ENCODE measurements at places on chromosomes 11 and 22.
A peak's percentile ranks its signal among the peaks of the same experiment; 100 is the strongest.

- no peak for DNase-seq
Observed at GRCh38 chr22:41540006-41540315, 4.3 kb downstream of the POLR3H start.

DNA sequence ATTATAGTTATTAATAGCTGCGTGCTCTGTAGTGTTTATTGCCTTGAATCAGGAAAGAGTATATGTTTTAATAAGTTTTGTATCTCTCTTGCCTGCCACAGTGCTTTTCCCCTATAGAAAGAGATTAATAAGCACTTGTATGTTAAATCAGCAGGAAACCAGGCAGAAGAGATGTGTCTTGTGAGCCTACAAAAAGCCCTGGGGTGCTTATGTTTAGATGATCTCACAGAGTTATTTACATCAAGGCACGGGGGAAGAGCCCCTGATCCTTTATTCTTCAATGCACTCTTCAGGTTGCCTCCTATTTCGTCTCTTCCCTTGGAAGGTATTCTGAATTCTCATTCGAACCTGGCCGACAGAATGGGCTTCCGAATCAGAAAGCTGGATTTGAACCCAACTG lies 183.0 kb downstream of the MAML2 start:
- DNase-seq, result no peak

- no peak for DNase-seq
Observed at GRCh38 chr11:24386546-24387397, 110.1 kb upstream of the LUZP2 start.

DNA sequence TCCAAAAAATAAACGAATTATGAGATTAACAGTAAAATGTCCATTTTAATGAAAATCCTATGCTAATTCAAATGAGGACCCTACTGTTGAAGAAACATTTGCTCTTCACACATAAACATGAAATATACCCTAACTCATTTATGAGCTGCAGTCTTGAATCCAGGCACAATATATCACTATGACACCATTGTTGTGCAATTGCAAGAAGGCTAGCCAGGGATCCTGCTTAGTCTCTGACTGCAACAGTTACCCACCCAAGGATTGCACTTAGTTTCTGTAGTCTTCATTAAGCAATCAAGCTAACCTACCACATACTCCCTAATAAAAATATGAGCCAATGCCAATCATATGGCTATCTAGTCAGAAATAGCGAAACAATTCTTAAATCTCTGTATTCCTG lies 981.0 kb upstream of the FAT3 start:
- DNase-seq, result no peak

- peak; percentile 99 for DNase-seq
Observed at GRCh38 chr11:65421794-65422632, 585 bp upstream of the NEAT1 start.

- DNase-seq, result peak; percentile 64
Observed at GRCh38 chr11:19711911-19712280, 741 bp upstream of the NAV2 start.

- no peak for DNase-seq
Observed at GRCh38 chr22:41845380-41846267, 12.7 kb downstream of the SREBF2 start.

DNA sequence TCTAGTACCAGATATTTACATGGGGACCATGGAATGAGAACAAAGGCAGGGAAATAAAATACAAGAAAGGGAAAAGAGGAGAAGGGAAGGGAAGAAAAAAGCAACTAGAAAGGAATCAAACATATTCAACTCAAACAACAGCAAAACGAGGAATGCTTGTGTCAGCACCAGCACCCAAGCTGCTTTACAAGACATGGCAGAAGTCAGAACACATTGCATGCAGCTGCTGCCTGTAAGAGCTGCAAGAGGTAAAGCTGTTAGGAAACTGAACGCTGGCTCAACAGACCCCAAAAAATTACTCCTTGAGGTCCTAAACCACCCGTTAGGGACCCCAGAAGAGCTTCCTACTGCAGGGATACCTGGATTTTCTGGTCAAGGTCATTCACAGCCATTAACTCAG lies 296.9 kb downstream of the OPCML start:
- DNase-seq, result no peak

DNA sequence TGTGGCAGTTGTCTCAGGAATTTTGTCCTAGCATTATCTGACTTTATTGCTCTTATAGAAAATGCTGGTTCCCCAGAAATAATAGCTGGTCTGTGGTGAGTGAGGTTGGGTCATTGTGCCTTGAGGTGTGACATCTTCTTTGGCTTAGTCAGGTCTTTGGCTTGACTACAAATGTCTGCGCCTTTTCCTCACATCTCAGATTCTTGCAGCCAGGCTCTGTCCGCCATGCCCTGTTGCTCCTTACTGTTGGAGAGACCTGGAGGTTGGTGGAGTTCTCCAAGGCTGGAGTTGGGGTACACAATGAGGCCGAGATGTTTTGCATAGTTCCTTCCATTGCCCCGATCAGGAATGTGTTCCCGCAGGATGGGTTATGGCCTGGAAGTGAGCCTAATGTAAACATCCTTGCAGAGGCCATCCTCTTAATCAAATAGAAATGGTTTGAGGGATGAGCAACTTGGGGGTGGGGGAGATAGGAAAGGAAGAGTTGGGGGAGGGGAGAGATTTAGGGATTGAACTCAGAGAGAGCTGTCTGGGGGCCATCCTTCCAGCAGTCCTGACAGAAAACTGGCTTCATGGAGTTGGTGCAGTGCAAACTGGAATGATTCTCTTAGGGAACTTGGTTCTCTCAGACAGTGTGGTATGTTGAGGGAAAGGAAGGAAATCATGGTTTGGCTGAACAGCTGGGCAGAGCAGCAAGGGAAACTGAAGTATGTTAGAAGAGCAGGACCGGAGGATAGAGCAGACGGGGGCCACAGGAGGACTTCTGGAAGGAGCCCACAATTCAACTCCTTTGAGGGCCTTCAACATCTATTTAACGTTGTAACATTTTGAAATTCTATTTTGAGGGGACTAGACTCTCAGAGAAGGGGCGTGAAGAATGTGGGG lies 49.9 kb downstream of the ZBTB16 start:
- no peak for DNase-seq

DNA sequence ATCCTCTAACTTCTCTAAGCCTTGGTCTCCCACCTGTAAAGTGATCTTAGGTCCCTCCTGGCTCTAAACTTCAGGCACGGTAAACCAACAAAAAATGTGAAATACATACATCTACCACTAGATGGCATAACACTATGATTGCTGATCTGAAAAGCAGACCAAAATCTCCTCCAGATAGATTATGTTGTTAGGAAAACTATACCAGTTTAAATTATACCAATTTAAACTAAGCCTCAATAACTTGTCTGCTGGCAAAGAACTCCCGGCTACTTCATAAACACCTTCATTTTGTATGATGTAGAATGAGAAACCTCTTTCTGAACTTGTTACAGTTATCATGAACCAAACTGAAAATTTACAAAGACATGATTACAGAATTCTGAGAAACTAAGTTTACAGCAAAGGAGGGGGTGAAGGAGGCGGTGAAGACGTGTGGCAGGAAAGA lies 85.9 kb downstream of the SBF2 start:
- no peak for DNase-seq

GRCh38 chr22:39297490-39298240 lies 21.8 kb downstream of the RPL3 start:
- no peak for DNase-seq

DNA sequence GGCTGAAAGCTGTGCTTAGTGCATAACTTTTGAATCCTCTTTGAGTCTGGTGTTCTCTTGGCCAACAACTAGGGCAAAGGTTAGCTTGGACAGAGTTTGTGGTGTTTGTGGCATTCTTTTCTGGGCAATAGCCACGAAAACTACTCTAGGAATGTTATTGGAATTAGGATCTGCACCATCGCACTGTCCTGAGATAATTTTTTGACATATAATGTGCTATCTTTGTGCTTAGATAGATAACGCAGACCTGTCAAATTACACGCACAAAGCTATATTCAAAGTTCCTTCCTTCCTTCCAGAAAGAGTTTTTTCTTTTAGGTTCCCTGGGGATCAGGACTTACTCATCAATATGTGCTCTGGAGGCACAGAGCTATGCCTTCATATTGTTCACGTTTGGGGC lies 166.8 kb upstream of the MTMR2 start:
- DNase-seq, result no peak

GRCh38 chr11:86182976-86183584 lies 61.5 kb upstream of the EED start:
- DNase-seq, result peak; percentile 93

GRCh38 chr11:123374622-123374968 lies 55.5 kb upstream of the GRAMD1B start:
- no peak for DNase-seq

GRCh38 chr11:78791254-78791653 lies 216.6 kb upstream of the NARS2 start:
- DNase-seq, result no peak

GRCh38 chr22:48753381-48753730 lies 1074.3 kb downstream of the BRD1 start:
- no peak for DNase-seq

DNA sequence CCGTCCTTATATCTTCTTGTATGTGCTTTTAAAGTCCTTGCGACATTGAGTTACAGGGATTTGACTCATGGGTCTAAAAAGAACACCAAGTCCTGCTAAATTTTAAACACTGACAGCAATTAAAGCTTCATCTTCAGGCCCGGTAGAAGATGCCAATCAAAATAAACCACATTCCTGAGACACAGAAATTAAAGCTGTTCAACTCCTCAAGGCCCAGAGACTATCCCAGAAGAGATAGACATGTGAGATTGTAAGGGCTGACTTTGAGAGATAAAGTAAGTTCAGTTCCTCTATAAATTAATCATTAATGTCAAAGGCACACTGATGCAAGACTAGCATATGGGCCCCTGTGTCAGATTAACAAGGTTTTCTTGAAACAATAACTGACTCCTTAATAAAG lies 49.8 kb downstream of the OSBPL5 start:
- no peak for DNase-seq

DNA sequence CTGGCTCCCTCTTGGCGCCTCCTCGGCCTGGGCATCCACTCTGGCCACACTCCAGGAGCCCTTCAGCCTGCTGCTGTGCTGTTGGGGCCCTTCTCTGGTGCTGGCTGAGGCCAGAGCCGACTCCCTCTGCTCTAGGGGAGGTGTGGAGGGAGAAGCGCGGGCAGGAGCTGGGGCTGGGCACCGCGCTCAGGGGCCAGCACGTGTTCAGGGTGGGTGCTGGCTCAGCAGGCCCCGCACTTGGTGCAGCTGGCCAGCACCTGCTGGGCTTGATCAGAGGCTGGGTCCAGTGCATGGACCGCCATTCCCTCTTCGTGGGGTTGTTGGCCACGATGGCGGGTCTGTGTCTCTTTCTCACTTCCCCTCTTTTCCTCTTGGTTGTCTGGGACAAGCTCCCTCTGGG lies 2381.0 kb downstream of the LRRC4C start:
- DNase-seq, result no peak

DNA sequence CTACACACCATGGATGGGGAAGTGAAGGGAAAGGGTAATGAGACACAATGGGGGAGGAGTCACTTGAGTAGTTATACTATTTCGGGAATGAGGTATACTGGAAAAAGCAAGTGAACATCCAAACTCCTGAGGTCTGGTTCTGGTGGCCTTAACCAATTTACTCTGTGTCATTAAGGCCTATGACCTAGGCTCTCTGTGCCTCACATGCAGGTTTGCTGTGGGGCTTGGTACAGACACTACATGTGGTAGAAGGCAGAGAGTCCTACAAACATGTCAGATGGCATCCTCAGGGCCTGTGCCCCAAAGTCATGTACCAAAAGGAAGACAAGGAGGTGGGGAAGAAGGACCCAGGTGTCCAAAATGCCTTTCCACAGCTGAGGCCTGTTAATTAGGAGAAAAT lies 98.9 kb downstream of the TRIM29 start:
- DNase-seq, result peak; percentile 1

GRCh38 chr11:37451903-37452302 lies 853.9 kb upstream of the RAG2 start:
- no peak for DNase-seq

GRCh38 chr11:76728778-76729177 lies 54.4 kb upstream of the TSKU start:
- no peak for DNase-seq

GRCh38 chr11:102704841-102705240 lies 728 bp downstream of the MMP27 start:
- no peak for DNase-seq

GRCh38 chr11:65575568-65576231 lies at the start of gene EHBP1L1:
Gene EHBP1L1, plus strand, starts transcription at chr11:65576053. Its CDS starts 250 bp downstream, at chr11:65576303.
- peak; percentile 87 for DNase-seq

GRCh38 chr22:25658633-25659032 lies 83.4 kb upstream of the MYO18B start:
- no peak for DNase-seq

- DNase-seq, result no peak
Observed at GRCh38 chr22:23481369-23481768, 98.7 kb downstream of the IGLL1 start.

GRCh38 chr22:50498322-50498890 lies 9.1 kb downstream of the LMF2 start:
- DNase-seq, result peak; percentile 80

- no peak for DNase-seq
Observed at GRCh38 chr11:115097796-115098408, 406.3 kb downstream of the CADM1 start.

GRCh38 chr22:19867617-19868016 lies 12.9 kb upstream of the GNB1L start:
- no peak for DNase-seq

- no peak for DNase-seq
Observed at GRCh38 chr11:337711-338110, 17.1 kb upstream of the IFITM3 start.

GRCh38 chr11:112795142-112795815 lies 165.9 kb upstream of the NCAM1 start:
- DNase-seq, result no peak

- DNase-seq, result no peak
Observed at GRCh38 chr11:83835423-83835822, 549.3 kb upstream of the CCDC90B start.

- peak; percentile 70 for DNase-seq
Observed at GRCh38 chr11:67053896-67054329, 2.7 kb upstream of the RHOD start.

DNA sequence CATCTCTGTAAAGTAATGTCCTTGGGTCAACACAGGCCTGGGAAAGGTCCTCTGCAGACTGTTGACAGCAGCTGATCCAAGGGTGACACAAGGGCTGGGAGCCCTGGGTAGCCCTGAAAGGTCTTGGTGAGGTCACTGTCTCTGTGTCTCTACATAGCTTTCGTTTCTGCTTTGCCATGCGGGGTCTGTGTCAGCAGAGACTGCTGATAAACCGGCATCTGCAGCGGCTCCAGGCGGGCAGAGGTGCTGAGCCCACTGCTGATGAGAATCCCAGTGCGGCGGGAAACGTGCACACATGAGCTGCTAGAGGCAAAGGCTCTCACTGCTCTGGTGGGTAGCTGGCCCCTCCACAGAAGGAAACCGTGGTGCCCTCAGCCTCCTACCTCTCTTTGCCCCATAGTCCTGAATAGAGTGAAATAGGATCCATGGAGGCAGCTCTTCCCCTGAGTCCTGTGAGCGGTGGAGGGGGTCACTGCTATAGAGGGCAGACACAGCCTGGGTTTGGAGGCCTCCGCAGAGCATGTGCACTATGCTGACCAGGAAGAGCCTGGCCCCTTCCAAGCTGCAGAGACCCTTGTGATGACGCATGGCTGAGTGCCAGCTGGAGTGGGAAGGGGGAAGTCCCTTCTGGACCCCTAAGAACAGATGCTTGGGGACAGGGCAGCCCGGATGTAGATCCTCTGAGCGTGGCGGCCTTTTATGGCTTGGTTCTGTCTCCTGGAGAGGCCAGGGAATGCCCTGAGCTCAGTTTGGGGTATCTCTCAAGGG lies 17.8 kb upstream of the ST3GAL4 start:
- no peak for DNase-seq

- no peak for DNase-seq
Observed at GRCh38 chr11:130179396-130180306, 20.1 kb downstream of the ST14 start.

- peak; percentile 82 for DNase-seq
Observed at GRCh38 chr11:117822074-117823033, 2.2 kb downstream of the FXYD2 start.

GRCh38 chr11:127737499-127737898 lies 736.9 kb upstream of the KIRREL3 start:
- no peak for DNase-seq

All from activated CD8-positive, alpha-beta memory T cell treated with anti-CD3 and anti-CD28 coated beads, Interleukin-2, amount 50 U/mL, for 48 hours (primary cell).